ENCODE measurements at places on chromosomes 11 and 22. TPM values are rescaled to one million over a fixed set of nuclear protein-coding genes. Genes with fewer than 3 reads are reported as not detected.

CHRNA10 gene
- total RNA-seq = 0.43 TPM

MISFA gene
- total RNA-seq = 0.95 TPM

PIWIL4 gene
- total RNA-seq = 5.1 TPM

C11orf71 gene
- total RNA-seq = 5.2 TPM

PKP3 gene
- 3.2 TPM for total RNA-seq

CCDC116 gene
- 0.26 TPM for total RNA-seq

CD6 gene
- not detected for total RNA-seq

SLCO2B1 gene
- not detected for total RNA-seq

ACR gene
- total RNA-seq = not detected

NXPE4 gene
- total RNA-seq = not detected

YPEL1 gene
- total RNA-seq = 1.3 TPM

C11orf21 gene
- under 0.01 TPM for total RNA-seq

FAM227A gene
- total RNA-seq = 2.5 TPM

CCDC81 gene
- 0.26 TPM for total RNA-seq

RCOR2 gene
- 3.5 TPM for total RNA-seq

FBLN1 gene
- 957 TPM for total RNA-seq

GVQW3 gene
- 1.0 TPM for total RNA-seq

MMP3 gene
- total RNA-seq = 19.1 TPM

GTSE1 gene
- 0.95 TPM for total RNA-seq

CCDC87 gene
- total RNA-seq = 0.32 TPM

Data from bronchial smooth muscle cell (primary cell).